Uterus (tissue), 4 donors: ENCODE measurements at places on chromosomes 1 and 21. TPM values are rescaled to one million over a fixed set of nuclear protein-coding genes. Genes with fewer than 3 reads are reported as not detected.

- no peak for DNase-seq
Observed at GRCh38 chr1:53693339-53693738, 45.6 kb downstream of the GLIS1 start.

The KIAA1614 gene
- total RNA-seq, result 10.8 TPM

DNA sequence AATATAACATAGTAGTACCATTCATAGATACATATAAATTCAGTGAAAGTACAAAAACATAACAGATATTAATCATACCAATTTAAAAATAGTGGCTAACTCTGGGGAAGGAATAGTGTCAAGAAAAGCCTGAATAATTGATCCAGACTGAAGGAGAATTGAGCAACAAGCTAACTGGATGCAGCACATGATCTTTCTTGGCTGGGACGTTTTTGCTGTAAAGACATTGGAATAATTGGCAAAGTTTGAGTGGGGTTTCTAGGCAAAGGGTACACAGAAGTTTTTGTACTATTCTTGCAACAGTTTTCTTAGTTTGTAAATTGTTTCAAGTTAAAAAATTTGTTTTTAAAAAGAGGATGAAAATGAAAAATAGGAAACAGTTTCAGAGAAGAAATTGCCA is 2.6 kb upstream of the SH3GLB1 start:
- DNase-seq, result no peak

The FCRL4 gene
- not detected for total RNA-seq
